NCI-H146 (cell line): ENCODE measurements at places on chromosomes 7 and 10.

DNA sequence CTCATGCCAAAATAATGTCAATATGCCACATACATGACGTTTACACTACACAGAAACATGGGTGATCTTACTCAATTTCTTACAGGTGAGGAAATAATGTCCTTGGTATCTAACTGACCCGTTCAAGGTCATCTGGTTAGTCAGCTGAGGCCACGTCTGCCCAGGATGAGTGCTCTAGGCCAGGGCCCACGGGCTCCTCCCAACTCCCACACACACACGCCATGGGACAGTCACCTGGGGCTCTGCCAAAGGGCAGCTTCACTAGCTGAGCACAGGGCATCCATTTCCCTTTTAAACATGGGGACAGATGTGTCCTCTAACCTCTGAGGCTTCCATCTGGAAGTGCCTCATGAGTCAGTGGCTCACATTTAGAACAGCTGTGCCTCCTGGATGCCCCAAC, 123.9 kb downstream of the TNS3 start:
- DNase-seq = no peak

DNA sequence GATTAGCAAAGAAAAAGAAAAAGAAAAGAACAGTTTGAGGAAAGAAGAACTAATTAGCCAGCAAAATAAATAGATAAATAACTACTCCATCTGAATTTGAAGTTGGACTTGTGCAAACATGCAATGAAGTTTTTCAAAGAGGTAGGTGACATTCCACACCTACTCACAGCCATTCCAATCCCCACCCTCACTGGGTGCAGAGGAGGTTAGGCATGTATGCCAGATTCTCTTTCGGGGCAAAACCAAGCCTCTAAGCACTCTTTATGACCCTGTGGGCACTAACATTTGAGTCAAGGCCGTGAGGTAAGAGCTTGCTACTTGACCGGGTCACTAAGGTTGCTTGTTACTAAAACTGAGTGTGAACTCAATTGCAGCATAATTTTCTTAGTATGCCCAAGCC, 108.4 kb upstream of the SEMA3A start:
- no peak for DNase-seq

DNA sequence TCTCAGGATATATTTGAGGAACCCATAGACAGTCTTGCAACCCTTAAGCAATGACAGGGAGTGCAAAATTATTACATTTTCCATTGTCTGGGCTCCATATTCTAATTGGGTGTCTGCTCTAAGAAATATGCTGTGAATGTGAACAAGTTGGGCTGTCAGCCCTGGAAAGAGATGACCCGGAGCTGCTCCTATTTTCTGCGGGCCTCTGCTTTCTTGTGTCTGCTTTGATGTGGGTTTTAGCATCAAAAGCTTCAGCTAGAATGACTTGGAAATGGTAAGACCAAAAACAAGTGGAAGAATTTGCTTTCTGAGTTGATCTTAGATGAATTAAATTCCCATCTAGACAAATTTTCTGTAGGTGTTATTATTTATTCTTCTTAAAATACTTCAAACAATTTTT, 343.6 kb upstream of the IGFBP3 start:
- DNase-seq = no peak

- peak; percentile 73 for DNase-seq
Measured at GRCh38 chr10:12579954-12580858, 230.9 kb downstream of the CAMK1D start.

- no peak for DNase-seq
Measured at GRCh38 chr10:47348138-47348651, at the start of gene RBP3. Gene RBP3 (plus strand): TSS chr10:47348363. CDS start chr10:47348485, 122 bp downstream.

- no peak for DNase-seq
Measured at GRCh38 chr10:75646916-75647315, 215.5 kb downstream of the LRMDA start.

- no peak for DNase-seq
Measured at GRCh38 chr10:53025172-53025711, 252.7 kb upstream of the MBL2 start.

DNA sequence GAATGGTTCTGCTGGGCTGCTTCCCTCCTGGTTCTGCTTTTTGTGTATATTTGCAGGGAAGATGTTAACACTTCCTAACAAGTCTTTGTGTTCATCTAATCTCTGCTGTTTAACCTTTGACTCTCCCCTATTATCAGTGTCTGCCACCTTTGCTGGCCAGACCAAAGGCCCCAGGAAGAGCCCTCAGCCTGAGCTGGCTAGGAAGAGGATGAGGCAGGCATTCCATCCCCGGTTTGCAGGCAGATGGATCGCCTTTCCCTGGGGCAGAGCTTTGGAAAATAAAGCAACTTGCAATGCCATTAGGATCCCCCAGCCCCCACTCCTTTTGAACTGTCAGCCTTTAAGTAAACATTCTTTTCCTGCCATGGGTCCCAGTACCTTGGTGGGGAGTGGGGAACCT, 19.0 kb downstream of the DPCD start:
- DNase-seq = no peak

GRCh38 chr7:114051871-114052331, 133.1 kb upstream of the PPP1R3A start:
- no peak for DNase-seq

GRCh38 chr7:37247861-37248260, 200.8 kb downstream of the ELMO1 start:
- DNase-seq = no peak

DNA sequence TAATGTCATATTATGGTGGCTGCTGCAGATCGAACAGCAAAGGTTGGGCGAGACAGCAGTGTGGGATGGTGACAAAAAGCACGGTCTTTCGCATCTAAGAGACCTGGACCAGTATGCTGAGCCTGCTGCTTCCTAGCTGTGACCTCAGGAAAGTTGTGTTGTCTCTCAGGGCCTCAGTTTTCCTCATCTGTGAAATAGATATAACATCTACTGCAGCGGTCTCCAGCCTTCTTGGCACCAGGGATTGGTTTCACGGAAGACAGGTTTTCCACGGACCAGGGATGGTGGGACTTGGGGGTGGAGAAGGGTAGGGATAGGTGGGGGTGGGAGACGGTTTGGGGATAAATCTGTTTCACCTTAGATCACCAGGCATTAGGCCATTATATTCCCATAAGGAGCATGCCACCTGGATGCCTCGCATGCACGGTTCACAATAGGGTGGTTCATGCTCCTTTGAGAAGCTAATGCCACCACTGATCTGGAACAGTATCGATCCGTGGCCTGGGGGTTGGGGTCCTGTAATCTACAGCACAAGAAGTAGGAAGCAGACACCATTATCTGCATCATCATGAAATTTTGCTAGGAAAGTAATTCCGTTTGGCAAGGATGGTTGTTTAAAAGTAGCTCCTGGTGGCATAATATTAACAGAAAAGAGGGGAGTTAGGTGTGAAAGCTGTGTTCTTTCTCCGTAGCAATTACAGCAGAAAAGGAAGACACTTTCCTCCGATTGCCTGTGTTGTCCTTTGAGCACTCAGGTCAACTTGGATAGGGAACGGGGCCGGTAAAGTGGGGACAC, 10.8 kb downstream of the KLF6 start:
- DNase-seq = no peak

DNA sequence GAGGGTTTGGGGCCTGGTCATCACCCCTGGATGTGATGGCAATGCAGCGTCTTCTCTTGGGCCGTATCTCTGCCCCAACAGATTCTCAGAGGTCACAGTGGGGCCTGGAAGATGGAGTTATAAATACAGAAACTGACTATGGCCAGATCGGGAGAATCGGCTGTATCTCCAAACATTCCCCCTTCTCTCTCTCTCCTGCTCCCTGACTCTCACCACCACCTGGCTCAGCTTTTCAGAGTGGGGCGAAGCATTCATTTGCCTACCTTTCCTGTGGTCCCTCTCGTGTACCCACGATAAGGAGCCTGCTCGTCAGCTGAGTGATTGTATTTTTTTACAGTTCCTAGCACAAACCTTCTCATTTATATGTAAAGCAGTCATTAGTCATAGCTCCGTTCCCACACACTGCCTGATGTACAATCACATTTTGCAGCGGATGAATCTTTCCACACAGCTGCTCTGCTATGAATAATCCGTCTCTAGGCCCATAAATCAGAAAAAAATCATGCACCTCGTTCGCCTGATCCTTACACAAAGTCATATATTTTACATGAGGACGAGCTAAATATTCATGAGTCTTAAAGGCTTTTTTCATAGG, 23.2 kb upstream of the BTRC start:
- DNase-seq = no peak
